ENCODE measurements at places on chromosomes 2 and 18.

- DNase-seq: no peak
These were observed 33.8 kb downstream of the GPC1 start for GRCh38 chr2:240469239-240469636.

- DNase-seq: no peak
These were observed 10.4 kb upstream of the UBE2E3 start for GRCh38 chr2:180970016-180970415.

GRCh38 chr18:26696308-26696707 is 148.0 kb upstream of the KCTD1 start:
- DNase-seq: peak; percentile 79

DNA sequence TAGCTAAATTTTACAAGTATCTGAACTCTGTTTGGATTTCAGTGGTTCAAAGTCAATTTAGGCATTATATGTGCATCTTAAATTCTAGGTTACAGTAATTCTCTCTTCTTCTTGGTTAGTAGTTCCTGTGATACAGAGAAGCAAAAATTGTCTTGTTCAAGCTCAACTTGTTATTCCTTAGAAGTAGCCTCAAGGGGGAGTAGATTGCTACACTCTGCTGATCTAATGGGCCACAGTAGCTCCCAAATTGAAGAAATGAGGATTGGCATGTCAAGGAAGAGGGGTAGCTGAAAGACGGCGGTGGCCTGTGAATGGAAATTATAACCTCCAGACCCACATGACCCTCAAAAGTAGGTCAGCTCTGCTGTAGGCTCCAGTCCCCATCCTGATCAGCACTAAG is 334.7 kb downstream of the HRH4 start:
- DNase-seq: no peak

DNA sequence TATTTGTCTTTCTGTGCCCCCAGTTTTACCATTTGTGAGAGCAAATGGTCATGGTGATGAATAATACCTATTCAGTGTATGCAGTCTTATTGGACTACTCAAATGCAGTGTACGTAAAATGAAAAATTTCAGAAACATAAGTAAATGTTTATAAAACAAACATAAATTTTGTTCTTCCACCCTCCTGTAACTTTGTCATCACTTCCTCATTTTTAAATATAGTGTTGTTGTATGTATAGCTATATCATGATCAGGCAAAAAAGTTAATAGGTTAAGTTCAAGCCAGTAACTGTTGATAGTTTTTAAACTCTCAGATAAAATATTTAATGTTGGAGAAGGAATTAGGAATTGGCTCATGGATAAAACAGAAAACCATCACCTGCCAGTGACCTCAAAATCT is 93.2 kb downstream of the KLF7 start:
- DNase-seq: no peak

DNA sequence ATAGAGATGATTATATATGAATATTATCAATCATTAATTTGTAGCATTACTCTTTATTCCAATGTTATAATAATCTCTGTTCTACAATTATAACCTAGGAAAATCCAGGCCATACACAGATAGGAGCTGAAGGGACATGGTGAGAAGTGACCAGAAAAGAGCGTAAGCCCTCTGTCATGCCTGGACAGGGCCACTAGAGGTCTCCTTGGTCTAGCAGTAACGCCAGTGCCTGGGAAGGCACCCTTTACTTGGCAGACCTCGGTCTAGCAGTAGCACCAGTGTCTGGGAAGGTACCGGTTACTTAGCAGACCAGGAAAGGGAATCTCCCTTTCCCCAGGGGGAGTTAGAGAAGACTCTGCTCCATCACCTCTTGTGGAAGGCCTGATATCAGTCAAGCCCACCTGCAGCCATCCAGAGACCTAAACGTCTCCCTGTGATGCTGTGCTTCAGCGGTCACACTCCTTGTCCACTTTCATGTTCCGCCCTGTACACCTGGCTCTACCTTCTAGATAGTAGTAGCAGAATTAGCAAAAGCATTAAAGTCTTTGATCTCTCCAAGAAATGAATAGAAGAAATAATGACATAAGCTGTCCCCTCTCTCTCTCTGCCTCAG is 447.5 kb upstream of the FSIP2 start:
- peak; percentile 47 for DNase-seq

GRCh38 chr2:101113441-101114267 is 37.5 kb downstream of the TBC1D8 start:
- no peak for DNase-seq

- no peak for DNase-seq
These were observed 8.0 kb downstream of the GNLY start for GRCh38 chr2:85702172-85702571.

DNA sequence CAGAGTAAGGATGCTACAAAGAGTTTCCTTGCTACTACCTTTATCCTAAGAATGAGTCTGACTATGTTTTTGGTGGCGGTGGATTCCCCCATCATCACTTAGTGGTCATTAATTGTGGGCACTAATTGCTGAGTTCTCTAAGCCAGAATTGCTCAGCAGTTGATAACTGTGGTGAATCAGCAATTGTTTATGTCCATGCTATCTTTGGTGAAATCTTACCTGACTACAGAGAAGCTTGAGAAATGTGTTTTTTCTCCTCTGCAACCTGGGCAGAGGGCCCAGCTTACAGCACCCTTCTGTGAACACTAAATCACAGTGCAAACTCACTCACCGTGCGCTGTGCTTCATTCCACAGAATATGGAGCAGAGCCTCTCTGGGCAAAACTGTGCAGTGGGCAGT is 683.6 kb downstream of the CNTNAP5 start:
- DNase-seq: no peak

DNA sequence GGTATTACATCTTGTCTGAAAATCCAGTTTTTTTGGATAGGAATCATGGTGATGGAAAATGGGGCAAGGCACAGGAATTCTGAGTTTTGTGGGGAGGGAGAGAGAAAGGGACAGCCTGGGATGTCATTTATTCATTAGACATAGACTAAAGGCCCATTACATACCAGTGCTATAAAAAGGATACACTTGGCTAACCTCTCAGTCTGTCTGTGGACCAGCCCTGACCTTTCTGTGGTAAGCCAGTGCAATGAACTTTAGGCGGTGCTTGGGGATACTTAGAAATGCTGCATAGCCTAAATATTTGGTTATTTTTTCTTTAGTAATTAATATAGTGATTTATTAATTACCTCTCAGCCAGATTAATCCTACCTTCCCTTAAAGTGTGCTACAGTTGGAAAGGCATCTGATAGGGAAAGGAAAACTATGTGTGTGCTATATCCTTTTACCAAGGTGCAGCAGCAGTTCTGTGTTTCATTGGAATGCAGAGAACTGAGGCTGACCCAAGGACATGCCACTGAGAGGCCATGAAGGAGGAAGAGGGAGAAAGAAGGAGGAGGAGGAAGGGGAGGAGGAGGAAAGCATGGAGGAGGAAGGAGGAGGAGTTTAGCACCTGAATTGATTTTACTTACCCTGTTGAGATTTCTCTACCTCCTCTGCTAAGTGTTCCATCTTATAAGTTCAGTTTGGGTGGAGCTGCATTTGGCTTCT is 37.5 kb downstream of the KCNS3 start:
- DNase-seq: no peak

DNA sequence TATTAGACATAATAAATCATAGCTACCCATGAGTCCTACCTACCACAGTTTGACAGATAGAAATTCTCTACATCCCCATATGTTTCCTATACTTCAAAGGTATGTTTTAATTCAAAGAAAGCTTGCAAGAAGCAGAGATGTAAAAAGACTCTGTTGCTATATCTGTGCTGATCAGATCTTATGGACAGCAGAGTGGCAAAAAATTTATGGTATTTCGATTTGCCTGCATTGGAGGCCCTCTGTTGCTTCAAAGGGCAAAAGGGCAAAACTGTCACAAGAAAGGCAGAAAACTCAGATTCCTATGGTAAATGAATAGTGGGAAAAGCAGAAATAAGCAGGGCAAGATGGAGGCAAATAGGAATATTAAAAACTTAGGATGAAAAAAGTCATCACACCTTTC is 447.8 kb upstream of the SPHKAP start:
- no peak for DNase-seq

GRCh38 chr2:239778861-239779558 is 246.1 kb downstream of the NDUFA10 start:
- no peak for DNase-seq

DNA sequence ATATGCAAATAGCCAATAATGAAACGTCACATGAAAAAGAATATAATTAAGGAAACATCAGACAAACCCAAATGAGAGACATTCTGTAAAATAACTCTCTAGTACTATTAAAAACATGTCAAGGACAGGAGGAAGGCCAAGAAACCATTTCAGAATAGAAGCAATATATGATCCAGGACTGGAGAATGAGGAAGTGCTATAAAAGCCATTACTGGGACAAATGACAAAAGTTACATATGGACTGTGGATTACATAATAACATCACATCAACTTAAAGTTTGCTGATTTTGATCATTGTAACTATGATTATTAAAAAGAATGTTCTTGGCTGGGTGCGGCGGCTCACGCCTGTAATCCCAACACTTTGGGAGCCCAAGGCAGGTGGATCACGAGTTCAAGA is 81.3 kb downstream of the CRACDL start:
- no peak for DNase-seq

GRCh38 chr2:241286348-241287090 is 29.0 kb downstream of the HDLBP start:
- no peak for DNase-seq

- no peak for DNase-seq
These were observed 258.8 kb downstream of the SLC8A1 start for GRCh38 chr2:40192864-40193669.

DNA sequence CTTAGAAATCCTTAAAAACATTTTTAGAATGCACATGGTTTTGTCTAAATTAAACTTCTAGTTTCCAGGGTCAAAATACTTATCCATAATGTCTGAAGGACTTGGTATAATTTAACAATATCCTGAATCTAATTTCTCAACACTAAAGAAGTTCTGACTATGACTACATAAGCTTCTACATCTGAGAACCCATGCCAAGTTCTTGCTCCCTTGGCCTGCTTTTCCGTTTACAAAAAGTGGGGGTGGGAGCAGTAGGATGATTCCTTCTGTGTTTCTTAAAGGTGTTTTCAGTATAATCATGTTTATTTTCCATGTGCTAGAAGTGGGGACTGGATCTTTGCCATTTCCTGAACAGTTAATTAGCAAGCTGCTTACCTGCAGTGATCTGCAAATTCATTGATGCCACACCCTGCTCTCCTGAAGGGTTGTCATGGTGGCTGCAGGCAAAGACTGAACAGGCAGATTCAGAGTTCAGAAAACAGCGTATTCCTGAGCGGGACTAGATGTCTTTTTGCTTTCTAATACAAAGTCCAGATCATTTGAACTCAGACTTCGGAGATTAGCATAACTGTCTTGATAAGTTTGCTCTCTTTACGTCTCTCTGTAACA is 36.2 kb downstream of the ADNP2 start:
- DNase-seq: peak; percentile 72

GRCh38 chr2:224532931-224533330 is 52.2 kb downstream of the CUL3 start:
- DNase-seq: no peak

GRCh38 chr2:188085421-188085820 is 206.3 kb upstream of the GULP1 start:
- no peak for DNase-seq

DNA sequence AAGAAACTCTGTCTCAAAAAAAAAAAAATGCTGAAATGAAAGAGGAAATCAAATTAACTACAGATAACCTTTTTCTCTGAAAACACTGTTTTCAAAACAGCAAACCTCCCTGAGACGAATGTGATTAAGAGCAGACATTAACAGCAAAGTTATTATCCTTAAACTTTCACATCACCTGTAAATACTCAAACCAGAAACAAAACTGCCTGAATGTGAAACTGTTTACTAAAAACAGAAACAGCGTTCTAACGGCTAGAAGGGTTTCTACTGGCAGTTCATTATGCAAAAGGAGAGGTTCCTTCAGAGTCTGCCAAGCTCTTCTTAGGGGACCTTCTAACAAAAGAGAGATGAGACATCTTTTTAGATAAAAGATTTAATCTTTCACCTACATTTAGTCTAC is 45.9 kb downstream of the PNO1 start:
- no peak for DNase-seq

Measured in lung (tissue), 17 donors.